ENCODE measurements at places on chromosomes 6 and 20.

DNA sequence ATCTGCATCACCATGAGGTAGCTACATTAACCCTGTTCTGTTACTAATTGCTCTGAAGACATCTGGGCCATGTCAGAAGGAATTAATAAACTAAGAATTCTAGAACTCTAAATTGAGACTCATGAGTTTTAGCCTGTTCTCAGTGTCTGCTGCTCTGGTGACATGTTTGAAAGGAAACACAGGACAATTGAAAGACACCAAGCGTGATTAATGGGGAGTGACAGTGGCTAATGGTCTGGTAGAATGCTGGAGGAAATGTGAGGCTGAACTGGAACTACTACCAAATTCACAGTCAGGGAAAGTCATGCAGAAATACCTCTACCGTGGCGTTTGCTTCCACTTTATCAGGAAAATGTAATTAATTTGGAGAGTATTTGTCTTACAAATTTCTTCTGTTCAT lies 140.0 kb downstream of the TBC1D7 start:
- peak; percentile 23 for DNase-seq

DNA sequence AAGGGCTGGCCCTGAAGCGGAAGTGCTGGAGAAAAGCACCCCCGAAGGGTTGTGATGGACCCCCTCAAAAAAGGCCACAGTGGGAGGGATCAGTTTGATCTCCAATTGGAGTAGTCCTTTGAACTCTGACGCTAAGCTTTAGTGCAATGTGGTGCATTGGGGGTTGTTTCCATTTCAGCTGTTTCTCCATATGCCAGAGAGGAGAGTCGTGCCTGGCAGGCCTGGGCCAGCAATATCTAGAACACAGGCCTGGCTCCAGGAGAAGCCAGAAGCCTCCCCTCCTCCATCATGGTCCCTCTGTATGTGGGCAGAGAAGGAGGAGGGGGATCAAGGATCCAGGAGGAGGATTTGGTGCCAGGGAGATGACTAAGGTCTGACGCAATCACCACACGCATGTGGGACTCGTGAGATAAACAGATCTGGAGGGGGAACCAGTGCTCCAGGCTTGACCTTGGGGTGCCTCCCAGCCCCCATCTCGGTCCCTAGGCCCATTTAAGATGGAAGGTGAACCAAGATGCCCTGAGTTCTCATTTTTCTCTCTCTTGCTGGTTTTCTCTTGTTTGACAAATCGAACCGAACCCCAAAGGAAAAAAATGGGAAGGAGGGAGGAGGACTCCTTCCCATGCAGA lies 517.4 kb upstream of the JARID2 start:
- no peak for DNase-seq

DNA sequence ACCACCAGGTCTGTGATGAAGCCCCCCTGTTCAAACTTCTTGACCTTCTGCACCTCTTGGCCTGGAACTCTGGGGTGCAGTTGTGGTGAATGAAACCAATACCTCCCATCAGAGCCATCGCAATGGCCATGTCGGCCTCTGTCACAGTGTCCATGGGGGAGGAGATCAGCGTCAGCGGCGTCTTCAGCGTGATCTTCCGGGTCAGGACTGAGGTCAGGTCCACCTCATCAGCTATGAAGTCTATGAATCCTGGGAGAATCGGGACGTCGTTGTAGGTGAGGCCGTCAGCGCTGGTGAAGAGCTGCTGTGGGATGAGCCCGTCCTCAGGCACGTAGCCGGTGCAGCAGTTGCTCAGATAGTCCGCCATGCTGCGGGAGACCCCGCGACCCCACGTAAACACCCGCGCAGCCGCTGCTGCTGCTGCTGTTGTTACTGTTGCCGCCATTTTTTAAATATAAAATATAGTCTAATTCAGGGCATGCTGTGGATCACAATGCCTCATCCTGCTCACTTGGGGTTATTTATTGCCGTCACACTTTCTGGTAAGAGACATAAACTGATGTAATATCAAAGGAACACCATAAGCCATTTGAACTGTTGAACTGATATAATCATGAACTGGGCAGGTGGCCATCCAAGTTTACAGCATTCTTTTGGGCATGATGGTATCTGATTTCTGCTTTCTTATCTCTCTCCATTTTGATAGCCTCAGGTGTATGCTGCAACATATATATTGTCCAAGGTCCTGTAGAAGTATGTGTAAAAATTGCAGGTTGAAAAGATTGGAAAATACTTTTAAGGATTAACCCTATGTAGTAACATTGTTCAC lies 18.7 kb upstream of the RNF144B start:
- DNase-seq: no peak

GRCh38 chr6:169337886-169338445 lies 84.3 kb upstream of the THBS2 start:
- DNase-seq: no peak

DNA sequence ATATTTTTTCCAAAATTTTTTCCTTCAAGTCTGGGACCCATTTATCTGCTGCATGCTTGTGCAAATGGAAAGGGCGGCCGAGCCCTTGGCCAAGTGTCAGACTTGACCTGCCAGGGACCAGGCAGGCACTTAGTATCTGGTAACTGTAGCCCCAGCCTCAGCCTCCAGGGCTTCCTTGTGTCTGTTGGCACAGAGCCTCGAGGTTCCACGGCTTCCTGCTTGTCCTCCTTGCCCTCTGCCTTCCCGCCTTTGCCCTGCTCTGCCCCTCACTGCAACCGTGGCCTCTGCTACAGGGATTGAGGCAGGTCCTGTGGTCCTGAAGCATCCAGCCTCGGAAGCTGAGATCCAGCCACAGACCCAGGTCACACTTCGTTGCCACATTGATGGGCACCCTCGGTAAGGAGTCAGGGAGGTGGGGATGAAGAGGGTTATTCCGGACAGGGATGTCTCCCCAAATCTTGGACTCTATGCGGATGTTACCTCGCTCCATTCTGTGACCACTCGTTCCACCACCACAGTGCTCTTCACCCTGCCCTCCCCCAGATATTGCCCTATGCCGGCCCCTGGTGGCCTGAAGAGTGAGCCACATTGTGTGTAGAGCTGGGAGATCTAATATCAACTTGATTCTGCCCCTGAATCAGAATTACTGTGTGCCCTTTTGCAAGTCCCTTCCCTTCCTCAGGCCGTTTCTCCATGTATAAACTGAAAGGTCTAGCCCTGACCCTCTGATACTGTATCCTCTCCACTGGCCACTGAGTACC lies 41.5 kb upstream of the SRF start:
- peak; percentile 37 for DNase-seq

- no peak for DNase-seq
Measured at GRCh38 chr6:15131651-15132061, 114.2 kb upstream of the JARID2 start.

- no peak for DNase-seq
Measured at GRCh38 chr6:68976260-68976659, 341.2 kb downstream of the ADGRB3 start.

DNA sequence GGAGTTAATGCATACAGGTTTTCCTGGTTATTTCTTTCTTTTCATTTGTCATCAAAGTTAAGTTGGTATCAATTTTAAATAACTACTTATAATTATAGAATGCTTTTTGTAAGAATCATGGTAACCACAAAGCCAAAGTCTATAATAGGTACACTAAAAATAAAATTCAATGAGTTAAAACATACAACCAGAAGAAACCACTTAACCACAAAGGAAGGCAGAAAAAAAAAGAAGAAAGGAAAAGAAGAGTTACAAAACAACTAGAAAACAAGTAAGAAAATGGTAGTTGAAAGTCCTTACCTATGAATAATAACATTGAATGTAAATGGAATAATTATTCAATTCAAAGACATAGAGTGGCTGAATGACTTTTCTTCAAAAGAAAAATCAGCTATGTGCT lies 45.6 kb downstream of the THBS2 start:
- DNase-seq: no peak

DNA sequence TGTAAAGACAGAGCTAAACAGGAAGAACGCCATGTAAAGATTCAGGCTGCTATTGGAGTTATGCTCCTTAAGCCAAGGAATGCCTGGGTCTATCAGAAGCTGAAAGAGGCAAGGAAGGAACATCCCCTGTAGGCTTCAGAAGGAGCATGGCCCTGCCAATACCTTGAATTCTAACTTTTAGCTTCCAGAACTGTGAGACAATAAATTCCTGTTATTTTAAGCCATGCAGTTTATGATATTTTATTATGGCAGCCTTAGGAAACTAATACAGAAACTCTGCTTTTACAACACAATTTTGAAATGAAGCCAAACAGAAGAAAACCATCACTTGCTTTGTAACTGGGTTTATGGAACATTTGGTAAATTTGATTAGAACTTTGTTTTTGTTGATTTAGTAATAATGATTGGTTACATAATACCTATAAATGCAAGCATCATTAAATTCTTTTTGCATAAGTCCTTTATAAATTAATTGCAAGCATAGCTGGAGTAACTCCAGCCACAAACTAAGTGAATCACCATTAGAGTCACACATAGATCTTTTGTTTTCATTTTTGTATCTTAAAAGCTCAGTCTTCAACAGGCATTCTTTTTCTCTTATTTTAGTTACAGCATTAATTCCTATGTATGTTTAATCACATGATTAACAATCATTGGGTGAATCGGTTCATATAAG lies 33.5 kb upstream of the TSPYL1 start:
- no peak for DNase-seq

GRCh38 chr6:17045581-17046322 lies 56.1 kb upstream of the STMND1 start:
- no peak for DNase-seq

DNA sequence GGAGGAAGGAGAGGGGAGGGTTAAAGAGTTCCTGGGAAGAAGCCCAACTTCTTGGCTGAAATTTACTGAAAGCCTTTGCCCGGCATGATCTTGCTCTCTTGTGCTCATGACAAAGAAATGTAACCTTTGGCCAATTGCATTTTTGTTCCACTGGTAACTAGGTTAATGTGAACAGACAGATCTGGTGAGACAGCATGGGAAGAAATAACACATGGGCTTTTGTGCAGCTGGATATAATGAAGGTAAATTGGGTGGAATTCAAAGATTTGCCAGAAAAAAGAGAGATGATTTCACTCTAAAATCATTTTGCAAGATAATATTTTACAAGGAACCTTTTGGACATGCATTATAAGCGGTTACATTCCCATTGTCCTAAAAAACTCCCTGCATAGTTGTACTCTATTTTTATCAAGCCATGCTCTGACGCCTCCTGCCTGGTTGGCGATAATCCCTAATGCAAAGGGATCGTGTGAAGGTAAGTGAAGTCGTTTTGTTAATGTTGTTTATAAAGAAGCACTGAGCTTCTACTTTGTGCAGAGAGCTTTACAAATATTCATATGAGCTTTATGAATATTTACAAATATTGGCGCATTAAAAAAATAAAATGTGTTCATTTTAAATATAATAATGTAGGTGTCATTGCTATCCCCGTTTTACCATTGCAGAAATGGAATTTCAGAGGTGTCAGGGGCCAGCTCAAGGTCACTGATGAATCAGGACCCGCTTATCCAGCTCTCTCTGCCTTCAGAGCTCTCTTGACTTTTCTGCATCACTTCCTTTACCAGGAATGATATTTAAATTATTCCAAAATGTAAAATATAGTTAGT lies 161.3 kb upstream of the AGPAT4 start:
- DNase-seq: no peak

DNA sequence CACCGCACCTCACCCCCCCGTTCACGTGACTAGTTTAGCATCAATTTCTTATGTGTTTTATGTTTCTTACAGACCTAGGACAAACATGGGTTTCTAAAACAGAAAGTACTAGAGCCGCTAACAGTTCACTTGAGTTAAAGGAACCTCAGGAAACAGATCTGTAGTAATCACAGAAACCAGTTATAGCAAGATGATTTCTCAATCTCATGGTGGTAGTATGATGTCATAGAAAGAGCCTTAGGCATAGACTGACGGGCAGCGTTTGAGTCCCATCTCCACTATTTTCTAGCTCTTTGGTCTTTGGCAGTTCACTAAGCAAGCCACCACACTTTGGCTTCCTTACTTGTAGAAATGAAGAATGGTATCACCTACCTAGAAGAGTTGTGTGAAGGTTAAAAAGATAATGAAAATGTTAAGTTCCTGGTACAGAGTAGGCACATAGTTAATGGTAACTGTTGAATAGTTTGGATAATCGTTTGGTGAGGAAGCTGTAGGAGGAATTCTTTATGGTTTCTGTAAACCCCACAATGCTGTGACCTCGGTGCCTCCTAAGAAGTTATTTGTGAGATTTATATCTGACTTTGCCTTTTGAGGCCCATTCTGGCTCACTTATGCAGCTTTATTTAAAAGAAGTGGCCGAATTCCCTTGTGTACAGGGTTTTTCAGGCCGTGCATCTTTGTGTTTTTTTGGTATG lies 21.3 kb downstream of the CTNNBL1 start:
- DNase-seq: no peak

DNA sequence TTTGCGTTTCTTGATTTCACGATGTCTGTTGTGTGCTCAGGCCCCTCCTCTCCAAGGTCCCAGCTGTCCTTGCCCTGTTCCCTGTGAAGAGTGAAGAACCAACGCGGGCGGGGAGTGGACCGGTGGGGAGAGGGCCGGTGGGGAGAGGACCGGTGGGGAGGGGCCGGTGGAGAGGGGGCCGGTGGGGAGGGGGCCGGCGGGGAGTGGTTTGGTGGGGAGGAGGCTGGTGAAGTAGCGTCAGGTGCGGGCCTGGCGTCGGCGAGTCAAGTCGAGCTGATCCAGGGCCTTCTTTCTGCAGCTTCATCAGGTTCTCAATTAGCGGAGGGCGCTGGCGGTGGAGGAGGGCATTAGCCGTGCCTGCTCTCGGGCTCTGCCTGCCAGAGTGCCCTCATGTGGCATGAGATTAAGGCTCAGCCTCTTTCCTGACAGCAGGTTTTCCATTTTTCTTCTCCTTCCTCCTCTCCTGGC lies 21.2 kb upstream of the BHLHE23 start:
- DNase-seq: peak; percentile 55

GRCh38 chr6:17062871-17063440 lies 38.9 kb upstream of the STMND1 start:
- no peak for DNase-seq

GRCh38 chr6:90066697-90067096 lies 172.4 kb downstream of the GJA10 start:
- DNase-seq: no peak

GRCh38 chr20:48750941-48751635 lies 76.7 kb downstream of the PREX1 start:
- peak; percentile 52 for DNase-seq

- no peak for DNase-seq
Measured at GRCh38 chr6:79755967-79756366, 124.8 kb downstream of the SH3BGRL2 start.

GRCh38 chr20:58058421-58059259 lies 169.8 kb downstream of the ANKRD60 start:
- DNase-seq: no peak

GRCh38 chr20:59335377-59335776 lies 35.0 kb downstream of the EDN3 start:
- no peak for DNase-seq

- DNase-seq: no peak
Measured at GRCh38 chr6:161261816-161262215, 12.0 kb downstream of the AGPAT4 start.

DNA sequence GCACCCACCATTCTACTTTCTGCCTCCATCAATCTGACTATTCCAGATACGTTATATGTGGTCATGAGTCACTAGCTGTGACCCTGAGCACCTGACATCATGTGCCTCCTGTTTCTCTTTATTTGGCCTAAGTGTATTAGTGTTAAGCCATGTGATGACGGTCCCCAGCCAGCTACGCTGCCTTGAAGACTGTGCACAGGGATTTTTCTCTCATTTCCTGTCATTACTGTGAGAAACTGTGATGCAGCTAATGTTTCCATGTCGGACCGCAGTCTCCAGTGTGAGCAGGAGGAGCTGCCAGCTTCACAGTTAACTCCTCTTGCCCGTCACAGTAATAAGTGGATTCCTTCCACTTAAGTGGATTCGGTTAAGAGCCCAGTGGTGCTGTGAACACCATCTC lies 9.9 kb upstream of the SPATS1 start:
- peak; percentile 4 for DNase-seq

GRCh38 chr6:109071125-109071917 lies 23.3 kb downstream of the SESN1 start:
- DNase-seq: no peak

Data from NCI-H1417 (cell line).